ENCODE measurements at places on chromosomes 7 and 10. TPM values are rescaled to one million over a fixed set of nuclear protein-coding genes. Genes with fewer than 3 reads are reported as not detected.
A peak's percentile ranks its signal among the peaks of the same experiment; 100 is the strongest.

Gene CFTR
- total RNA-seq: not detected

Gene PTCD1
- 8.4 TPM for total RNA-seq

Gene SORCS1
- not detected for total RNA-seq

Gene HOXA13
- not detected for total RNA-seq

Gene LIPK
- not detected for total RNA-seq

Gene PHKG1
- 1.2 TPM for total RNA-seq

Gene CHAT
- not detected for total RNA-seq

Gene CTAGE8
- 0.58 TPM for total RNA-seq

GRCh38 chr7:5824297-5824610 is 42.8 kb upstream of the RNF216 start:
- peak; percentile 26 for DNase-seq

- peak; percentile 94 for DNase-seq
Measured at GRCh38 chr7:26201247-26202018, at the start of gene CBX3. CBX3 (plus strand) TSS chr7:26201745; CDS start chr7:26202999, 1,254 bp downstream.

GRCh38 chr10:112262546-112262945 is 20.7 kb upstream of the TECTB start:
- no peak for DNase-seq

- DNase-seq: no peak
Measured at GRCh38 chr7:42677751-42678699, 233.8 kb downstream of the C7orf25 start.

GRCh38 chr7:155568842-155569494 is 22.6 kb upstream of the CNPY1 start:
- no peak for DNase-seq

GRCh38 chr7:128069373-128070364 is 38.4 kb upstream of the LRRC4 start:
- no peak for DNase-seq

DNA sequence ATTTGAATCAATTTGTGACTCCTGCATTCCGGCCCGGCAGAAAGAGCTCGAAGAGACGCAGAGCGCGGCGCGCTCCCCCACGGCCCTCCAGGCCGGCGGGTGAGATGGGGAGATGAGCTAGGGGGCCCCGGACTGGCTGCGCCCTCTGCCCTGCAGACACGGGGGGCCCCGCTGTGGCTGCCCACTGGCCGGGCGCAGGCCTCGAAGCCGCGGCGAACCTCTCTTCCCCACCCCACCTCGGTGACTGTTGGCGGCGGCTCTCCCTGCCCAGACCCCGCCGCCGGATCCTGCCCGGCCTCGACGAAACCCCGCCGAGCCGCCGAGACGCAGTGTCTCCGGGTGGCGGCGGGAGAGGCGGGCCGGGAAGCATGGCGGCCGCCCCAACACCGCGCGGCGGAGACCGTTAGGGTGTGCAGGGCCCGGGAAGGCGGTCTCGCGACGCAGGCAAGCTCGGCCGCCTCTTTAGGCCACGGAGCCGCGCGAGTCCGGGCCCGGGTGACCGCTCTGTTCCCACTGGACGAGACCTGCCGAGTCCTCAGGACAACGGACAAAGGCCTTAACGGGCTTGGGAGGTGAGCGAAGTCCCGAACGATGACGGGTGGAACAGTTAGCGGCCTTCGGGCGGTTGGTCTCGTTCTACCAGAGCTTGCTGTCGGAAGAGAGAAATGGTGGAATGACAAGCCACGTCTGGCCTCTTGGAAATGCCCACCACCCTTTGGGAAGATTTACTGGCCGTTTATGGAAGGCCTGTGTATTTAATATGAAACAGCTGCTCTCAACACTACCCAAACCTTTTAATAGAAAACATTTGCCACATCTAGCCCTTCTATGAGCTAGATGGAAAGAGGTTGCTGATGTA is 24.3 kb downstream of the NUP42 start:
- no peak for DNase-seq

DNA sequence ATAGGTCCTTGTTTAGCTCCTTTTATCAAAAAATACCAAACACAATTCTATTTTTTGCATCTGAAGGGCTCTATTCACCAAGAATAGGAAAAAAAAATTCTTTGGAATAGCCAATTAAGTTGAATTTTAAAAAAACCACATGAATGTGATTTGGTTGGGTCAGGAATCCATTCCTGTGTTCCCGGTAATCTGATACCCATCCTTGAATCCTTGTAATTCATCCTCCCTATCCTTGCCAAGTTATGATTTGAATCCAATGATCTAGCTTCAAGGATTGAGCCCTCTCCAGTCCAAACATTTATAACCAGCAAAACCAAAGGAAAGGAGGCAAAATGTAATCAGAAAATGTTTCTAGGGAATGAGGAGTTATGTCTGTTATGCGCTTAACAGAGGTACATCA is 86.6 kb downstream of the CFAP58 start:
- DNase-seq: no peak

DNA sequence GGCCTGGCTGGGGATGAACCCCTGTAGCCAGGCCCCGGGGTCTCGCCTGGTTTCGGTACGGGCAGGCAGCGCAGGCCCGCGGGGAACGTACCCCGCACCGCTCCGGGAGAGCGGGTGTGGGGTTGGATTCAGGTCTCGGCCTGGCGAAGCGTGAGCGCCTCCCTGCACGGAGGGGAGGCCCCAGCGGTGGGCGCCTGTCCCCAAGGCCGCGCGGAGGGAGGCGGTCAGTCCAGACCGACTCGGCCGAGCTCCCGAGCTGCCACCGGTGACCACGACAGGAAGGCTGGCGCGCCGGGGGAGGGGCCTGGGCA is 378 bp upstream of the INPP5F start:
- DNase-seq: no peak

- no peak for DNase-seq
Measured at GRCh38 chr10:3977761-3978160, 192.8 kb upstream of the KLF6 start.

GRCh38 chr7:110442381-110442837 is 648.5 kb upstream of the LRRN3 start:
- no peak for DNase-seq

DNA sequence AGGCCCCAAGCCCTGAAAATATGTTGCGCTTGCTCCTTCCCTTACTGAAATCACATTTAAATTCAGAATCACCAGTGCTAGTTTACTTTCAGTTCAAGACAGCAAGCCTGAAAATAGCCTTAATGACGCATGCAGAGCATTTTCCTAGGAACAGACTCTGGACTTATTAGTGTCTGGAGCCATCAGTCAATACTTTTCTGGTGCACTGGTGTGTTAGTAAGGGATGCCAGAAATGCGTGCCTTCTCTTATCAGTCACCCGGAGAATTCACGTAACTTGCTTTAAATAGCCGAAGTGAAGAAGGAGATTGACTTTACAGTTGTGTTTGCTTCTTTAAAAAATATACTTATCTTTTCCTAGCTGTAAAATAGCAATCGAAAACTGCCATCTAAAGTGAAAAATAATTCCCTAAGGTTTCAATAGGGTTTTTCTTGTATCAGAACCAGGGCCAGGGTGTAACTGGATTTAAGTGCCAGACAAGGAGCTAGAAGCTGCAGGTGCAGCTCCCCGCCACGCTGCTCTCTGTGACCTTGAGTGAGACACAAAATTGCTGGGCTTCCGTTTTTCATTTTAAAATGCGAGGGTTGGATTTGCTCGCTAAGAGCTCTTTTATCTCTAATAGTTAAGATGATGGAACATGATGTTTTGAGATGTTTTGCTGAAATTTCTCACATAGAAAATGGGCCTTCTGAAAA is 177.8 kb downstream of the NSUN6 start:
- no peak for DNase-seq

- no peak for DNase-seq
Measured at GRCh38 chr7:76304888-76305375, 2.5 kb downstream of the HSPB1 start.

GRCh38 chr7:158355456-158356065 is 232.1 kb downstream of the PTPRN2 start:
- no peak for DNase-seq

DNA sequence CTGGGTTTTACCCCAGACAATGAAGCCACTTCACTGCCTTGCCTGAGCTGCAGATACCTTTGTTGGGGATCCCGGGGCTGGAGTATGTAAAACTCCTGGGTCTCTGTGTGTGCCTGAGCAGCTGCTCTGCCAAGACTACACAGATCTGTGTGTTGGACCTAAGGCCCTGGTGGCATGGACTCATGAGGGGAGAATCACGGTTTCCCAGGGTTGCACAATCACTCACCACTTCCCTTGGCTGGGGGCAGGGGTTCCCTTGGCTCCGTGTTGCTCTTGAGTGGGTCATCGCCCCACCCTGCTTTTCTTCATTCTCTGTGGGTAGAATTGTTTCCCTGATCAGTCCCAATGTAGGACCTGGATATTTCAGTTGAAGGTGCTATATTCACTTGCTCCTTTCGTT is 13.9 kb upstream of the TBATA start:
- DNase-seq: no peak

- DNase-seq: no peak
Measured at GRCh38 chr7:155477476-155477875, 19.5 kb downstream of the EN2 start.

DNA sequence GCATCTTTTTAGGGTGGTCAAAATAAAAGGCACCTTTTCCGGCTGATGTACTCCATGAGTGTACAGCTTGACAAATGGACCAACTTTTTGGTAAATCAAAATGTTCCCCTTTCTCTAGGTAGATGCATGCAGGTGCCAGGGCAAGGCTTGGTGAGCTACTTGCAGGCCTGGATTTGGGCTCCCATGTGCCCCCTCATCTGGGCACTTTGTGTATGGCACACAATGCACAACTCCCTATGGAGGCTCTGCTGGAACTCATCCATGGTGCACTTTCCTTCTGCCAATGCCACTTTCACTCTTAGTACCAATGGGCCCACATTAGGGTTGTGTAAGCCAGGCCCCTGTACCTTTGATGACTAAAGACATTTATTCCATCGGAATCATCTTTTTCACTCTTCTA is 300.8 kb downstream of the SDHAF3 start:
- no peak for DNase-seq

- no peak for DNase-seq
Measured at GRCh38 chr10:65943451-65943850, 982.4 kb upstream of the LRRTM3 start.

GRCh38 chr10:114893251-114893650 is 44.7 kb upstream of the TRUB1 start:
- no peak for DNase-seq

DNA sequence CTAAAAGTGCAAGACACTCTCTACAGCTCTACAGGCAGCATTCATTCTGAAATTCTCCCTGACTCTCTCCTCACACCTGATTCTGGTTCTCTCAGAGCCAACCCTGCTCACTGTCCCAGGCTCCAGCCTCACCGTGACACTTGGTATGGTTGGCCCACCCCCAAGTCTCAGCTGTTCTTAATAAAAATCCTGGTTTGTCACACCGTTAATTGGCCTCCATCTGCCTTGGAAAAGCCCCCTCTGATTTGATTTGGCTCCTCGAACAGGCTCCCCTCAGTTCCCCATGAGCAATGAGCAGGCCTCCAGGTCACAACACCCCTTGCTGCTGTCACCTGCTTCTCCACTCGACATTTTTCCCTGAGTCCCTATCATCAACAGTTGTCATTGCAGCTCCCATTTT is 507.3 kb upstream of the AUTS2 start:
- DNase-seq: no peak

Data from CD8-positive, alpha-beta memory T cell (primary cell).